ENCODE measurements at places on chromosomes 4 and X.
A peak's percentile ranks its signal among the peaks of the same experiment; 100 is the strongest.

DNA sequence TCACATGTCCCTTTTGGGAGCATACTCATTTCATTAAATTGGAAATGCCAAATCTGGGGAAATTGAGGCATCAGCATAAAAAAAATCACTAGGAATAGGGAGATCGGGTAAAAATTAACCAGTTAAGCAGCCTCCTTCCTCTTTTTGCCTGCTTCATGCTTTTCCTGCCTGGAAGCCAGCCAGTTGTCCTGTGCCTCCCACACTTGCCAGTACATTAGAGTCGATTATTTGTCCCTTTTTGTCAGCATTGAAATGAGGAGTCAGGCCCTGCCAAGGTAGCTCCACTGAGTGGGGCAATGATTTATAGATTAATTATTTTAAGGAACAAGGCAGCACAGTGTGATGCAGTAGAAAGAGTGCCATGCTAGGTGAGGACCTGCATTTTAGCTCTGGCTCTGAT lies 55.3 kb downstream of the SH2D1A start:
- no peak overlapping the region for H3K4me3 ChIP-seq
- H3K27me3 ChIP-seq = no peaks in the 10 kb centered on the region
- no peak overlapping the region for H3K27ac ChIP-seq
- H3K4me1 ChIP-seq = no peaks in the 10 kb centered on the region
- H3K36me3 ChIP-seq = no peaks in the 10 kb centered on the region
- DNase-seq = no peak

- no peaks in the 10 kb centered on the region for H3K36me3 ChIP-seq
- H3K27me3 ChIP-seq = no peaks in the 10 kb centered on the region
- H3K4me1 ChIP-seq = peaks cover 23% of the 10 kb centered on the region
- H3K27ac ChIP-seq = peak within 1 kb of the TSS; percentile 68
- no peak for DNase-seq
Measured at GRCh38 chrX:54182864-54183613, at the start of gene FAM120C. TSS of gene FAM120C (minus strand) at chrX:54183254. CDS start at chrX:54183198, 56 bp downstream.

DNA sequence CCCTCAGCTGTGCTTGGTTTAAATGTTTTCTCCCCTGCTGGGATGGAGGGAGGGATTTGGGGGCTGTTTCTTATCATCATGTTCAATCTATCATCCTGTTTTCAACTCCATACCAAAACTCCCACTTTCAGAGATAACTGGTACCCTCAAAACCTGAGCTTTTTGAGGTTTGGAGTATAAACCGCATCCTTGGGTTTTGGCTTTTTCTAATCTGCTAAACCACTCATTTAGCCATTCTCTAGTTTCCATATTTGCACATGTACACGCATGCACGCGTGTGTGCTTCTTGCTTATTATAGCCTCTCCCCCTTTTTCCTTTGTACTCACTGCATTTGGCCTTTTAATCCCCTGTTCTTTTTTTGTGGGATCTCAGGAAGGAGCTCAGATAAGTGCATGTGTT lies 116.7 kb upstream of the TEX13D start:
- no peak overlapping the region for H3K27ac ChIP-seq
- no peaks in the 10 kb centered on the region for H3K27me3 ChIP-seq
- H3K36me3 ChIP-seq = no peaks in the 10 kb centered on the region
- H3K4me1 ChIP-seq = no peaks in the 10 kb centered on the region
- H3K4me3 ChIP-seq = no peak overlapping the region
- DNase-seq = no peak

DNA sequence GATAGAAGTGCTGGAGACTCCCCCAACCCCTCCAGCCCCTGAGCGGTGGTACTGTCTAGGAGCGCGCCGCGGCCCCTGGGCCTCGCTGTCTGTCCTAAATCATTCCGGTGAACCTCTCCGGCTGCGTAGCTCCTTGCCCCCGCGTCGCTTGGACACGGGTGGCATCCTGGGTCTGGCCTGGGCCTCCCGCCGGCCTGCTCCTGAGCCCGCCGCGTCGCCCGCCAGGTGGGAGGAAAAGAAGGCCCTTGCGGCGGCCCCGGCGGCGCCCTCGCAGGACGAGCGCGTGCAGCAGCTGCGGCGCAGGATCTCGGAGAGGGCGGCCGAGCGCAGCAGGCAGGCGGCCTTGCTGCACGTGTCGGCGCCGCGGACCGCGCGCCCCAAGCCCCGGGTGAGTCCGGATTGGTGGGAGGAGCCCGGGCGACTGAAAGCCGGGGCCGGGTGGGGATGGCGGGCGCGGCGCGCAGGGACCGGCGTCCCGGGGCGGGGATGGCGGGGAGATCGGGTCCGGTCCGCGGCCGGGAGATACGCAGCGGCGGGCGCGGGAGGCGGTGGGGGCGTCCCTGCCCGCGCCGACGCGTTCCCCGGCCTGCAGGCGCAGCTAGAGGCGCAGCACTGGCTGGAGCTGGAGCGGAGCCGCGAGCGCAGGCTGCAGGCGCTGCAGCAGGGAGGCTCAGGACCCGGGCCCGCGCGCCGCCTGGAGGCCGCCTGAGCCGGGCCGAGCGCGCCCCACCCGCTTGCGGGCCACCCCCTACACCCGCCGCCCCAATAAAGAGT lies 6.5 kb upstream of the RNF4 start:
- no peak for DNase-seq
- H3K36me3 ChIP-seq = no peaks in the 10 kb centered on the region
- H3K4me1 ChIP-seq = peaks cover 16% of the 10 kb centered on the region
- no peaks in the 10 kb centered on the region for H3K27me3 ChIP-seq

- H3K27ac ChIP-seq = no peak overlapping the region
- no peak for DNase-seq
- H3K4me3 ChIP-seq = no peak overlapping the region
- H3K36me3 ChIP-seq = no peaks in the 10 kb centered on the region
- no peaks in the 10 kb centered on the region for H3K4me1 ChIP-seq
Measured at GRCh38 chr4:70808151-70808550, 31.5 kb downstream of the GRSF1 start.

GRCh38 chrX:97498093-97498492 lies 614.4 kb downstream of the RPA4 start:
- H3K36me3 ChIP-seq = no peaks in the 10 kb centered on the region
- DNase-seq = no peak
- no peaks in the 10 kb centered on the region for H3K27me3 ChIP-seq
- no peak overlapping the region for H3K4me3 ChIP-seq

GRCh38 chr4:144862210-144862609 lies 216.3 kb downstream of the HHIP start:
- H3K27me3 ChIP-seq = no peaks in the 10 kb centered on the region
- DNase-seq = no peak

- DNase-seq = no peak
- H3K36me3 ChIP-seq = no peaks in the 10 kb centered on the region
- no peaks in the 10 kb centered on the region for H3K27me3 ChIP-seq
- no peak overlapping the region for H3K27ac ChIP-seq
Measured at GRCh38 chr4:187178587-187178986, 454.9 kb upstream of the FAT1 start.

GRCh38 chr4:48968814-48969213 lies 17.3 kb upstream of the CWH43 start:
- H3K27ac ChIP-seq = no peak overlapping the region
- H3K4me3 ChIP-seq = no peak overlapping the region
- no peaks in the 10 kb centered on the region for H3K36me3 ChIP-seq
- H3K4me1 ChIP-seq = no peaks in the 10 kb centered on the region

GRCh38 chrX:107542500-107542899 lies 85.8 kb upstream of the PRPS1 start:
- H3K27ac ChIP-seq = no peak overlapping the region
- no peak for DNase-seq
- H3K36me3 ChIP-seq = no peaks in the 10 kb centered on the region
- H3K27me3 ChIP-seq = no peaks in the 10 kb centered on the region
- H3K4me1 ChIP-seq = no peaks in the 10 kb centered on the region

GRCh38 chr4:138598226-138598625 lies 356.1 kb upstream of the SLC7A11 start:
- no peaks in the 10 kb centered on the region for H3K27me3 ChIP-seq
- H3K27ac ChIP-seq = no peak overlapping the region
- H3K36me3 ChIP-seq = no peaks in the 10 kb centered on the region
- DNase-seq = no peak
- H3K4me1 ChIP-seq = peaks cover 4% of the 10 kb centered on the region

DNA sequence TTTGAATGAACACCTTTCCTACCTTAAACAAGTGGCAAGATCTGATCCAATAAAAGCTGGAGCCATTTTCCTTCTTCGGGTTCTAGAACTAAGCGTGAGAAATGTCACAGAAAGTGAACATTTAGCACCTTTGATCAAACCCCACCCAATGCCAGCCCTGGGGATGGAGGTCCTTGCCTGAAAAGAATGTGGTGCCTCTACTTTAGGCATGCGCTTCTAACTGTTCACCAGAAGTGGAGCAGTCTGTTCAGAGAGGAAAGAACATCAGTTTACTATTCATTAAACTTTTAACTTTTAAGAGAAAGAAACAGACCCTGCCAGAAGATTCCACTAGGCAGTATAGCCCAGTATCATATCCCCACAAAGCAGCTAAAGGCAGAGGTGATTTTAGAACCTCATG lies 75.9 kb downstream of the INTS12 start:
- H3K4me3 ChIP-seq = no peak overlapping the region
- H3K4me1 ChIP-seq = peaks cover 8% of the 10 kb centered on the region
- no peak overlapping the region for H3K27ac ChIP-seq
- H3K27me3 ChIP-seq = no peaks in the 10 kb centered on the region

DNA sequence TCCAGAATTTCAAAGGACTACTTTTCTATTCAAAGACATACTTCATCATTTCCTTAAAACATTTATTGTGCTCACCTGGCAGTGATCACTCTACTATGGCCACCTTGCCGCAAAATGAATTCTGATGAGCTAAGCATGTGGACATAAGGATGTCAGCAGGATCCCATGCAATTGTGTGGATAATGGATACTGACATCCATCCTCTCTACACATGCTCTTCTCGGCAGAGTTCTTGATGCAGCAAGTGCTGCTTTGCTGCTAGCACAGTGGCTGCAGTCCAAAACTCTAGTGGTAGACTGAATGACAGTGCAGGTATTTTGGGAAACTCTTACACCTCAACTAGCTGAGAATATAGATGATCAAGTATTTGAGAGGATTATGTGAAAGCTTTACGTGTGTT lies 168.0 kb downstream of the BANK1 start:
- no peaks in the 10 kb centered on the region for H3K36me3 ChIP-seq
- H3K4me1 ChIP-seq = no peaks in the 10 kb centered on the region
- H3K4me3 ChIP-seq = no peak overlapping the region
- no peak for DNase-seq
- H3K27ac ChIP-seq = no peak overlapping the region
- H3K27me3 ChIP-seq = no peaks in the 10 kb centered on the region

DNA sequence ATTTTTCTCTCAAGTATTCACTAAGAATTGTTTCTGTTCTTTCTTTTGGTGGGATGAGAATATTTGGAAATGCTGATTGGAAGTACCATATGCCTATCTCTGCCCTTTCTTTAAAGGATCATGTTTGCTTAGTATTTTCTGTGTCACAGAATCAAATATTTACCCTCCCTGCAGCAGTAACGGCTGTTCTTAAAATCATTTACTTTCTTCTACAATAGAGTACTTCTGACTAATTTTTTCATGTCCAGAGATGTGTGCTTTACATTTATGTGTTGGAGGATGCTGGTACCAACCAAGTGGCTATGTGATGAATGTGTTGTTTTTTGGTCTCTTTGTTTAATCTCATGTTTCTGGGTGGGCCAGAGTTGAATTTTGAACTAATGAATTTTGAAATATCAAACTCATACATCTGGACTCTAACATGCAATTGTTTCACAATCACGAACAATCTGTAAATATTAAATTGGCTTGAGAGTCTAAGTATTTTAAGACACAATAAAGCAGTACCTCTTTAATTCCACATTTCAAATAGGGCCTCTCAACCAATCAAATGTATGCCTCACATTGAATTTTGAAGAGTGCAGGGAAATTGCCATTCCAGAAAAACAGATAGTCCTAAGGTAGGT lies 59.4 kb upstream of the ARSJ start:
- H3K27ac ChIP-seq = no peak overlapping the region
- no peak overlapping the region for H3K4me3 ChIP-seq
- no peaks in the 10 kb centered on the region for H3K4me1 ChIP-seq
- no peaks in the 10 kb centered on the region for H3K27me3 ChIP-seq
- DNase-seq = no peak
- H3K36me3 ChIP-seq = no peaks in the 10 kb centered on the region

- no peaks in the 10 kb centered on the region for H3K4me1 ChIP-seq
- H3K36me3 ChIP-seq = no peaks in the 10 kb centered on the region
- H3K4me3 ChIP-seq = no peak overlapping the region
- no peak overlapping the region for H3K27ac ChIP-seq
- DNase-seq = no peak
- H3K27me3 ChIP-seq = no peaks in the 10 kb centered on the region
Measured at GRCh38 chr4:71006203-71006907, 12.9 kb downstream of the DCK start.

- H3K4me3 ChIP-seq = no peak overlapping the region
- H3K36me3 ChIP-seq = no peaks in the 10 kb centered on the region
- H3K27me3 ChIP-seq = no peaks in the 10 kb centered on the region
- DNase-seq = no peak
- no peak overlapping the region for H3K27ac ChIP-seq
Measured at GRCh38 chr4:170420255-170420693, 330.5 kb upstream of the AADAT start.

- H3K36me3 ChIP-seq = no peaks in the 10 kb centered on the region
- no peak overlapping the region for H3K27ac ChIP-seq
- no peak overlapping the region for H3K4me3 ChIP-seq
- DNase-seq = no peak
- no peaks in the 10 kb centered on the region for H3K4me1 ChIP-seq
Measured at GRCh38 chrX:65522739-65523372, 11.7 kb downstream of the LAS1L start.

- H3K4me1 ChIP-seq = no peaks in the 10 kb centered on the region
- H3K27me3 ChIP-seq = no peaks in the 10 kb centered on the region
- no peak for DNase-seq
- no peaks in the 10 kb centered on the region for H3K36me3 ChIP-seq
- H3K4me3 ChIP-seq = no peak overlapping the region
Measured at GRCh38 chrX:78024349-78025059, 55.1 kb upstream of the PGAM4 start.

GRCh38 chr4:1026115-1026514 lies 14.7 kb downstream of the FGFRL1 start:
- H3K36me3 ChIP-seq = peaks cover 8% of the 10 kb centered on the region
- no peak overlapping the region for H3K4me3 ChIP-seq
- H3K27ac ChIP-seq = no peak overlapping the region
- no peak for DNase-seq

- H3K27ac ChIP-seq = peak overlapping the region; percentile 74
- H3K4me3 ChIP-seq = peak overlapping the region; percentile 59
- H3K27me3 ChIP-seq = no peaks in the 10 kb centered on the region
- DNase-seq = no peak
- H3K4me1 ChIP-seq = peaks cover 47% of the 10 kb centered on the region
Measured at GRCh38 chrX:153722704-153723350, 1.4 kb downstream of the BCAP31 start.
